ENCODE measurements at places on chromosomes 5 and 9. TPM values are rescaled to one million over a fixed set of nuclear protein-coding genes. Genes with fewer than 3 reads are reported as not detected.
A peak's percentile ranks its signal among the peaks of the same experiment; 100 is the strongest.

GRCh38 chr5:157578079-157578780 is 2.7 kb upstream of the ADAM19 start:
- no peak for DNase-seq

DNA sequence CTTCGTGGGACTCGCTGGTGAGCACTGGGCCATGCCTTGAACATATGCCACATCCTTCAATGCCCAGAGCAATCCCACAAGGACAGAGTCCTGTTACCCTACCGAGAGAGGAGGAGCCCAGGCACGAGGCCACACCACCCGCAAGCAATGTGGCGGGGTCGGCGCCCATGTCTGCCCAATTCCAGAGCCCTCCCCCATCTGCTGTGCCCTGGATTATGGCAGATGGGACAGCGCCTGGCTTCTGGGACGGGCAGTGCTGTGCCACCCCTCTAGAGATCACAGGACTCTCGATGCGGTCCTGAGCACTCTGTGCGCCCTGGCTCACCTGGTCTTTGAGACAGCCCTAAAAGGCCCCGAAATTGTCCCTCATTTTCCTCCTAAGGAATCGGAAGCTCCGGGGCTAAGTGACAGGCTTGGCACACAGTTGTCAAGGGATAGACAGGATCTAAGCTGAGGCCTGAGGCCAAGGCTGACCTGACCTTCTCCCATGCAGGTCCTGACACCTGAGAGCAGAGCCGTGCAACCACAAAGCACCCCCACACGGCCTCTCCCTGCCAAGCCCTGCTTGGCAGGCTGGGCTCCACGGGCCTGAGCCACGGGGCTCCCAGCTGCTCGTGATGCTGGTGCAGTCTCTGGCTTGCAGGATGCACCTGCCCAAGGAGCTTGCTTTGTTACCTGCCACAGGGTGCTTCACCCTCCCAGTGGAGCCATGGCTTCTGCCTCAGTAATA is 48.8 kb downstream of the PRRT1B start:
- DNase-seq, result no peak

- DNase-seq, result no peak
These were observed 11.6 kb upstream of the FBP1 start for GRCh38 chr9:94650949-94651348.

GRCh38 chr9:125749287-125749935 is 2.2 kb downstream of the PBX3 start:
- DNase-seq, result no peak

GRCh38 chr5:40584054-40584453 is 95.7 kb upstream of the PTGER4 start:
- no peak for DNase-seq

DNA sequence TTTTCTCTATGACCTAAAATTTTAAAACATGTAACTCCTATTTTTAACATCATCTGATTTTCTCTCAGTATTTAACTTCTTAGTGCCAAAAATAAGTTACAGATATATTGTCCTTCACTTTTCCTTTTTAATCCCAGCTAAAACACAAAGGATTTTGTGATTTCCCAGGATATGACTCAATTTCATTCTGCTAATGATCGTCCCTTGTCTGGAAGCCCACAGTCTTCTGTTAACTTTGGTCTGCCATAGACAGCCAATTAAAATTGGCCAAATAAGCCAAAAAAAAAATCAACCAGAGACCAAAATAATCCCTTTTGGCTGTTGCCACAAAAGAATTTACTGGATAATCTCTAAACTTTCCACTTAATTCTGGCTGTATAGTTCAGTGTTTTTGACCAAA is 124.5 kb upstream of the FST start:
- no peak for DNase-seq

- DNase-seq, result peak; percentile 87
These were observed 221.8 kb downstream of the MEF2C start for GRCh38 chr5:88660947-88661805.

DNA sequence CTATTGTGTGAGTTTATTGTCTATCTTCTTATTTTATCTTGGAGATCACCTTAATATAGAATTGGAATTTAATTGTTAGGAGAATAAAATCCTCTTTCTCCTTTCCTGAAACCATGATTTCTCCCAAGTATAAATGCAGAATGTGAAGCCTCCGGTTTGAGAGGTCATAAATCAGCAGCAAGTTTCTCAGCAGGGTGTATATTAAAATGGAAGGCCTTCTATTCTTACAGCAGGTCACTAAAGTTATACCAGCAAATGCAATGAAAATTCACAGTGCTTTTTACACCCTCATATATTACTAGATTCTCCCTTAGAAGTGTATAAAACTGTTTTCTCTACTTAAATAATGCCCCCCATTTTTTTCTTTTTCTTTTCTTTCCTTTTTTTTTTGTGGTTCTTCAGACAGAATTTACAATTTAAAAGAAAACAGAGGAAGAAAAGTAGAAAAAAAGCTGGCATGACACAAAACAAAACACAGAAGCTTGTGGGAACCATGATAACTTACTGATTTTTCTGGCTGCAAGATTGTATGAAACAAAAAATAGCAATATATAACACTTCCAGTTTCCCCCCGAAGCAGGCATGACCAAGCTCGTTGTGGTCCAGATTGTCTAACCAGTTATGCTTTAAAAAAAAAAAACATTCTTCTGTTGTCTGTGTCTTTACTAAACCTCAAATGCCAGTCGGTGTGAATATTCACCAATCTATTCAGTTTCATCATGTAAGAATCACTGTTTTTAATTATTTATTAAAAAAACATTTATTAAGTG is 211.2 kb downstream of the RAB3C start:
- no peak for DNase-seq

- DNase-seq, result peak; percentile 97
These were observed 11.2 kb downstream of the IER5L start for GRCh38 chr9:129166623-129167557.

DNA sequence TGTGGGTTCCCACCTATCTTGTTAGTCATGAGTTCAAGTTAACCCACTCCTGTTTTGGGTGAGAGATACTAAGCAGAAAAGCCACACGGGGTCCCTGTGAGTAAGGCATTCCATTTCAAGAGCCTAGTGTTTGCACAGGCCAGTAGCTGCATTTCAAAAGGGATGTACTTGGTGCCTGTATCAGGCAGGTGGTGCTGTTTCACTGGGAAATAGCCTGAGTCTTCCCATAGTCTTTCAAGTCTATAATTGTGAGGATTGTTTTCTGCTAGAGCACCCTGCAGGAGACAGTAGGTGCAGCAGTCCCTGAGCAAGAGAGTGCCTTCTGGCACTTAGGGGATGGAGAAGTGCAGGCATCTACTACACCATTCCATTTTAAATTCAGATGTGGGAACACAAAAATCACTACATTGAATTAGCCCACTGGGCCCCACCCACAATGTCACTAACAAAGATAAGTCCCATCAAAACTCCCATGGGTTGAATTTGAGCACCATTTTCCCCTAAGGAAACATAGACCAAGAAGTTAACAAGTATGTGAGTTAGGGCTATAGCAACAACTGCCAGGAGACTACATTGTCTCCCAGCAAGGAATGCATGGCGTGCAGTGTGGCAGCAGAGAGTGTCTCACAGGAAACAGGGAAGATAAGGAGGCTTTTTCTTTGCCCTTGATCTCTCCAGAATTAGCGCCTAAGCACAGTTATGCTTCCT is 263.2 kb downstream of the COX7C start:
- peak; percentile 83 for DNase-seq

DNA sequence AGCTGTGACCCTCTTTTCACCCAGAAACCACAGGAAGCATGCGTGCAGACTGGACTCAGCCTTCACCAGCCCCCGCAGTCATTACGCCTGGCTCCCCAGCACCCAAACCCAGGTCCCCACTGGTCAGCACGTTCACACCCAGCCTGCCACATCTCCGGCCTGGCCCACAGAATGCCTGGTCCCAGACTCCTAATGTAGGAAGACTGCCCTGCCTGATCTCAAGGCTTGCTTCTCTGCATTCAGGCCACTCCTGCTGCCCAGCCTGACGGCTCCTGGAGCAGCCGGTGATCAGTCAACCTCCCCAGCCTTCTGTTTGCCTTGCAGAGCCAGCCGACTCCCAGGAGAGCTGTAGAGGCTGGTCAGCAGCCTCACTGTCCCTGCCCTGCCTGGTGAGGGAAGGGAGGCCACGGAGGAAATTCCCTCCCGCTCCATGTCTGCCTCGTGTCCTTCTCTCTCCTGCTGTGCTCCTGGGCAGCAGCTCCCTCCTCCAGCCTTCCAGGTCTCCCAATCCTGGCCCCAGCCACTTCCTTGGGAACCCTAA is 25.4 kb downstream of the ADAMTS2 start:
- no peak for DNase-seq

DNA sequence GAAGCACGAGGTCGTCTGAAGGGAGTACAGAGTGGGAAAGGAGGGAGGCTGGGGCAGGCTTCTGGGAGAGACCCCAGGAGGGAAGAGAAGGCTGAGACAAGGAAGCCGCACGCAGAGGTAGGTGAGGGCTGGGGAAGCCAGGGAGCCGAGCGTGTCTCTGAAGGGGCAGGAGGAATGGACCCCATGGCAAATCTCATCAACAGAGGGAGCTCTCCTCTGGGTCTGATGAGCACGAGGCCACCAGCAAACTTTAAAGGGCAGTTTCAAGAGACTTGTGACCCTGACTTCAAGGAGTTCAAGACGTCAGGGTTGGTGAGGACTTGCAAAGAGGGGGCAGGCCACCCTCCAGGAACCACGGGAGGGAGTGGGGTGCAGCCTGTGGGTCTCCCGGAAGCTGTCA is 326.2 kb upstream of the IRX2 start:
- no peak for DNase-seq

DNA sequence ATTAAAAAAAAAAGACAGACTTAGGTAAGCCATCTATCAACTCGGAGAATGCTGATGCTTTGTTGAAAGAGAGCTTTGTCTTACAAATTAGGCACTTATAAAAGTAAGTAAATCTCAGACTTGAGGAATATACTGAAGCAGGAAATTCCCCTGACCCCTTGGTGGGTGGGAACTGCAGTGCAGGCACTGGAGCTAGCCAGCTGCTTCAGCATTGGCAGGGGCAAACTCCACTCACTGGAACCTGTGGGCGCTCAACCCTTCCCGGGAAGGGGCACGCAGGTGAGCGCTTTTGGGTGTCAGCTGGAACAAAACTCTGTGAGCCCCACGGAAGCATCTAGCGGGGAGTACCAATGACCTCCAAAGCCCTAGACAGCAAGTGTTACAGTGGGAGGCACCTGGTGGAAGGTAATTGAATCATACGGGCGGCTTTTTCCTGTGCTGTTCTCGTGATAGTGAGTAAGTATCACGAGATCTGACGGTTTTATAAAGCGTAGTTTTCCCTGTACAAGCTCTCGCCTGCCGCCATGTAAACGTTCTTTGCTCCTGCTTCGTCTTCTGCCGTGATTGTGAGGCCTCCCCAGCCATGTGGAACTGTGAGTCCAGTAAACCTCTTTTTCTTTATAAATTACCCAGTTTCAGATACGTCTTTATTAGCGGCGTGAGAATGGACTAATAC is 628.0 kb upstream of the CDH18 start:
- DNase-seq, result no peak

GRCh38 chr9:99919930-99920329 is 13.5 kb downstream of the STX17 start:
- DNase-seq, result no peak

DNA sequence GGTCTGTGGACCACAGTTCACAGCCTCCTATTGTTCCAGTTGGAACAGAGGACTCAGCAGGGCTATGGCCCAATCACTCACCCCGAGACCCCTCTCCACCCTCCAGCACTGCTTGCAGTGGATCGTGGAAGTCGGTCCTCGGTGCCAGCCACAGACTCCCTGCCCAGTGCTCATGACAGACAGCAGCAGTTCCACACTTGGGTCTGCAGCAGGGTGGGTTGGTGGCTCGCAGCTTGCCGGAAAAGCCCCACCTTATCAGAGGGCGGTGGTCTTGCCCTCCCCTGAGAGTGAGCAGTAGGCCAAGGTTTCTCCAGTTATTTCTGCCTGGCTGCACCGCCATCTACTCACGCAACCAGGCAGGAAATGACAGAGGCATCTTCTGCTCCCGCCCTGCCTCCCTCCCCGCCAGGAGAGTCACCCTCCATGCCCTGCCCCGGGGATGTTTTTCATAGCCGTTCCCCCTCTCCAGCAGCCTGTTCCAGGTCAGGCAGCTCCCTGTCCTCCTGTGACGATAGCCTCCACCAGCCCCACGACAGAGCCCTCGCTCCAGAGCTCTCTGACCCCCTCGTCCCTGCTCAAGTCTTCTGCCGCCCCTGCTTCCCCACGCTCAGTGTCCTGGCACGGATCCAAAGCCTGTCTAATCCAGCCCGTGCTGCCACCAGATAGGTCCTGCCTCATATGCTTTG is 34.5 kb downstream of the UNC5A start:
- DNase-seq, result no peak

GRCh38 chr5:96247097-96247701 is 185.8 kb downstream of the PCSK1 start:
- no peak for DNase-seq

HACD4 gene
- polyA plus RNA-seq, result 1.8 TPM

NELFB gene
- 45.3 TPM for polyA plus RNA-seq

VPS13A gene
- polyA plus RNA-seq, result 12.3 TPM

GFPT2 gene
- polyA plus RNA-seq, result 34.9 TPM

TLX3 gene
- not detected for polyA plus RNA-seq

ANKRD34B gene
- not detected for polyA plus RNA-seq

ZFR gene
- 72.1 TPM for polyA plus RNA-seq

CCL28 gene
- 0.15 TPM for polyA plus RNA-seq

HARS2 gene
- polyA plus RNA-seq, result 43.5 TPM

CD74 gene
- polyA plus RNA-seq, result not detected

Measured in A549 (cell line).